ENCODE measurements at places on chromosomes 16 and 17.

- no peak for DNase-seq
These were observed 349.8 kb downstream of the UTP18 start for GRCh38 chr17:51610155-51610554.

- no peak for DNase-seq
These were observed 14.5 kb downstream of the ODAD4 start for GRCh38 chr17:41944943-41945342.

- DNase-seq: no peak
These were observed 76.2 kb upstream of the KSR1 start for GRCh38 chr17:27379888-27380533.

- no peak for DNase-seq
These were observed 9.9 kb downstream of the CMTM2 start for GRCh38 chr16:66588981-66589713.

DNA sequence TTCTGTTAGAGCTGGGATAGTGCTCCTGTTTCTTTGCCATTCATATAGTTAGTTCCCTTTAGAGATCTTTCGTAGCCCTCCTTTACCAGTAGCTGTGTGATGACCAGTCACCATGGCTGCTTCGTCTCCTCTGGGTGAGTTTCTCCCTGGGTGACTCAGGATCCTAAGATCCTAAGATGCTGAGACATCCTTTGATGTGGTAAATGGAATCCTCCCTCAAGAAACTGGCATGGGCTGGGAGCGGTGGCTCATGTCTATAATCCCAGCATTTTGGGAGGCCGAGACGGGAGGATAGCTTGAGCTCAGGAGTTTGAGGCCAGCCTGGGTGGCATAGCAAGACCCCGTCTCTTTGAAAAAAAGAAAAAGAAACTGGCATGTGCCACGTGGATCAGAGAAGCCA is 5.9 kb downstream of the PHAF1 start:
- DNase-seq: peak; percentile 51

DNA sequence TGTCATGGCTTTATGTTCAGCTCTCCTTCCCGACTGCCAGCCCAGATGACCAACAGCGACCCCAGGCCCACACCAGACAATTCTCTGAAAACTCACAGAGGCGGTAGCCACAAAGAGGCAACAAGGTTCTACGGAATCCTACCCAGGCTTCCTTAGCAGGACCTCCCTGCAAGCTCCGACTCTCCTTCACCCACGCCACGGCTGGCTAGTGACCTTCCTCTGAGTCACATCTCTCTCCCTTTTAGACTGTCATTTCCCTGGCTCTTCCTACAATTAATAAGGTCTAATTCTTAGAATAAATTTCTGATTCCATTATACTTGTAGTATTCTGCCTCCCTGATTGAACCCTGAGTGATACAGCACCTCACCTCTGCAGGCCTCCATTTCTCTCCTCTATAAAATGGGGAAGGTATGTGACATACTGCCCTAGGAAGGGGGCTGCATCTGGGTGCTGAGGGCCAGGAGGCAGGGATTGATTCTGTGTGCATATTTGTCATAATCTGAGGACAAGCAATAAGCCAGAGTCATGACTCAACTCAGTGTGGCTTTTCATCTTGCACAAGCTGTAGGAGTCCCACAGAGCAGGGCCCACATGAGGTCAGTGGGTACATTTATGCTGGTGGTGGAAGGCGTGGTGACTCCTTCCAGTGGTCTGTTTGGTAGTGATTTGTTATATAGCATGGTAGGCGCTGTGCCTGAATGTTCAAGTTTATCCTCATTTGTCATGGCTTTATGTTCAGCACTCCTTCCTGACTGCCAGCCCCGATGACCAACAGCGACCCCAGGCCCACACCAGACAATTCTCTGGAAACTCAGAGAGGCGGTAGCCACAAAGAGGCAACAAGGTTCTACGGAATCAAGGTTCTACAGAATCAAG is 46.2 kb downstream of the SMPD3 start:
- DNase-seq: peak; percentile 18

GRCh38 chr17:78896091-78896833 is 6.7 kb downstream of the CEP295NL start:
- DNase-seq: no peak

DNA sequence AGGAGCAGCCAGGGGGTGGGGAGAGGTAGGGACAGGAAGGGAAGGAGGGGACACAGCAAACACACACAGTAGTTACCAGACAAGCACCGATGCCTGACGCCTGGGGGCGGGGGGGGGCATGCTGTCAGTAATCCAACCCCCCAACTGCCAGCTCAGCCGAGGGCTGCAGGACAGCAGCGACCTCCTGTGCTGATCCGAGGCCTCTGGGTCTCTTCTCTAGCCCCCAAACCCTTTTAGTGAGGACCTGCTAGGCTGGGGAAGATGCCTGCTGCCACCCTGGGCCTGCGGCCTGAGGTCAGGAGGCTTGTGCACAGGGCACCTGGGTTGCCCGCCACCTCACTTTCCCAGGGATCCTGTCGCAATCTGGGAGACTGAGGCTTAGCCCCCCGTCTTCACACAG is 11.6 kb downstream of the FLOT2 start:
- no peak for DNase-seq

DNA sequence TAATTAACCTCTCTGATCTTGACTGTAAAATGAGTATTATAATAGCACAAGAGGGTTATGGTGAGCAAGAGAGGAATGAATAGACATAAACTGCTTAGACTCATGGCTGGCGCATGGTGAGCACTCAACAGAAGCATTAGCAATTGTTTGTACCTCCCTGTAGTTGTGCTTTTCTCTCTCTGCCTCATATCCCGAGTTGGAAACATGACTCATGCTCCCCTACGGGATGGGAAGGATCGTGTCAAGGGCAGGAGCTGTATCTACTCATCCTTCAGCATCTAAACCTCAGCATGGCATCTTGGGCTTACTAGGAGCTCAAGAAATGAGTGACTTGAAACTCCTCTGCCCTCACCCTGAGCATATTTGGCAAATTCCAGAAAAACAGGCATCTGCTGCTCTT is 299.6 kb downstream of the MAP2K4 start:
- DNase-seq: no peak

DNA sequence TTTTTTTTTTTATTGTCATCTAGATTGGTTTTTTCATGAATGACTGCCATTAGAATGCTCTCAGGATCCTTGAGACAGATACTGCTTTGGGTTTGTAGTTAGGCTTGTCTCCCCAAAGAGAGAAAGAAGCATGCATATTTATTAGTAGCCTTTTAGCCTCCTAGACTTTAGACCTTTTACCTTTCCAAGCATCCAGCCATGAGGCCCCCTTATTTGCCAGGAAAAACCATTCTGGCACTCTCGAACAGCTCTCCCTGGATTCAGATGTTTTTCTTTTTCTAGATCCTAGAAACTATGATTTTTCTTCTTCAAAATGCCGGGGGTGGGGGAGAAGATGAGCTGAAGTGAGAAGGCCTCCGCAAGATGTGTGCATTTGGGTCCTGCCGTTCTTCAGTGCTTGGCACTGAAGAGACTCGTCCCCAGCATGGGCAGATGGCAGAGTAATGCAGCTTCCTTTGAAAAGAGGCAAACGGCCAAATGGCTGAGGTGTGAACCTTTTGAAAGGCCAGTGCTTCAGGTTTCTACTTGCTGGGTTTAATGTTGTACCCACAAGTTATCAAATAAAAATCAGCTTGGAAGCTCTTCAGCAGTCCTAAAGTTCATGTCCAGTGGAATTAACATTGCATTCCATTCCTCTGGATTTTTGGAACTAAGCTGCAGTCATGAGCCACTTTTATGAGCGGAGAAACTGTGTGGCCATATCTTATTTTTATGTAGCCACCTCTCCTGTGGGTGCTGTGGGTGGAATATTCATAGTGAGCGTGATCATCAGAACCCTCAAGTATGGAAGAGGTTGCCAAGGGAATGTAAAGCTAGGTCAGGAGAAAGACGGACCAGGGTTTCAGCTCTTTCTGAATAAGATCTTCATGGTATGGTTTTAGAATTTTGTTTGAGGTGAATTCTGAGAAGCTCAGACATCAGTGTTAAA is 7.2 kb downstream of the SOCS7 start:
- no peak for DNase-seq

DNA sequence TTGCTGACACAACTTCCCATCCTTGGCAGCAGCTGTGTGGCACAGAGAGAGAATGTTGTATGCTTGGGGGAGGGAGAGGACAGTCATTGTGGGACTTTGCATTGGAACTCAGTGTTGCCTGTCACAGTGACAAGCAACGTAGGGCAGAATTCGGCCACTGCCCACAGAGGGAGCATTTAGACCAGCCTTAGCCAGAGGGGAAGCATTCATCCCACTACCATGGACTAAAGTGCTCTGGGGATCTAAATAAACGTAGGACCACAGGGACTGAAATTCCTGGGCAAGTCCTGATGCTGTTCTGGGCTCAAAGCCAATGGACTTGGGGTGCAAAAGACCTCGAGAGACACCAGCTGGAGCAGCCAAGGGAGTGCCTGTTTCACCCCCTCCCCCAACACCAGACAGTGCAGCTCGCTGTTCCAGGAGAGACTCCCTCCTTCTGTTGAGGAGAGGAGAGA is 44.9 kb downstream of the ABCA8 start:
- no peak for DNase-seq

GRCh38 chr17:67689534-67690177 is 28.1 kb upstream of the NOL11 start:
- peak; percentile 37 for DNase-seq

DNA sequence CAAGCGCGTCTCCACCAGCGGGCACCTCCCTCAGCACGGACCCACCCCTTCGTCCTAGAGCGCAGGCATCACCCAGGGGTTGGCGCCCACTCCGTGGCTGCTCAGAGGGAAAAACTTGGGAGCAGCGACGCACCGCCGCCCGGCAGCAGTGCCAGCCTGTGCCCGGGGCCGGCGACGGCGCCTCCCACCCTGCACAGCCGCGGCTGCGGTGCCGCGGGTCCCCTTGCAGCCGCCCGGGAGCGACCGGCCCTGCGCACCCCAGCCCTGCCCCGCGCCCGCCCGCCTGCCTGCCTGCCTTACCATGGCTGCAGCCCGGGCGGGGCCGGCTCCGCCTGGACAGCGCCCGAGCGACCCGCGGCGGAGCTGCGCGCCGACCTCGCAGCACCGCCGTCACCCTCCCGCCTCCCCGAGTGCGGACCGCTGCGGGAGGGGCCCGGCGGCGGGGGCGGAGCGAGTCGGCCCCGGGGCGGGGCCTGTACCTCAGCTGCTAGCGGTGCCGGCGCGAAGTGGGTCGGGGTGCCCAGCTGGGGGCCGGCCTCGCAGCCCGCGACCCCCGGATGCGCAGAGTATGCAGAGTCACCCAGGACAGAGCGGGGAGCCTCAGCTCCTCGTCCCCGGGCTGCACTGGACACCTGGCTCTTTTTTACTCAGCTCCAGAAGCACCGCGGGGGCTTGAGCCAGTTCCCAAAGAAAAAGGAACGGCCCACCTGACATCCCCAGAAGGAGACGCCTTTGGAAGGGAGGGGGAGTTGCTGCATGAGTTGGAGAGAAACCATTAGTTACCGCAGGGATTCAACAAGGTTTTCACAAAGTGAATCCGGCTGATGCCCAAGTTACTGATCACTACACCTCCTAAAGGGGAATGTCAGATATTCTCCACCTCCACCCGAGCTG is 17.5 kb upstream of the MTMR4 start:
- no peak for DNase-seq

DNA sequence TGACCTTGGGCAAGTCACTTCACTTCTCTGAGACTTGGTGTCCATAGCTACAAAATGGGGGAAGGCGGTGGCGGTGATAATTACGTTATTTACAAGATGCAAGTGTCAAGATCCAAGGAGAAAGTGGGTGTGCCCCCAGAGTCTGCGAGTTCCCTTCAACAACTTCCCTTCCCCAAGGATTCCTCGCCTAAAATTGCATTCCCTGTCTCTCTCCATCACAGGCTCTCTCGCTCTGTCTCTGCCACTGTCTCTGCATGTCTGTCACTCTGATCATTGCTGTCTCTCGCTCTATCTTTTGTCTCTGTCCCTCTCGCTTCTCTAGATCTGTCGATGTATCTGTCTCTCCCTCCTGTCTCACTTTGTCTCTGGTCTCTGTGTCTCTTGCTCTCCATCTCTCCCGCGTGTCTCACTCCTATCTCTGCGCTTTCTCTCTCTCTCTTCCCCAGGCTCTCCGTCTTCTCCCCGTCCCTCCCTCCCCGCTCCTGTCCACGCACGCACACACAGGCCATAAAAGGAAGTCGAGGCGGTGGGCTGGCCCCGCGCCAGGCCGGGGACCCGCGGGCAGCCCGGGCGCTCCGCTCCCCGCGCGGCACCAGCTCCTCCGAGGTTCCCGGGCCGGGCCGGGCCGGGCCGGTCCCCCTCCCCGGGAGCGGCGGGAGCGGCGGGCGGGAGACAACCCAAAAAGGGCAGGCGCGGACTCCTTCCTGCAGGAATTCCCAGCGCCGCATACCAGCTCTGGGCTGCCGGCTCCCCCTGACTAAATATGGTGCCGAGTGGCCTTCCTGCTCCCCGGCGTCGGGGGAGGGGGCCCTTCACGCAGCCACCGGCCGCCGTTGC is 1.1 kb upstream of the MYH11 start:
- DNase-seq: peak; percentile 27

GRCh38 chr17:44914698-44915271 is 515 bp downstream of the GFAP start:
- no peak for DNase-seq

DNA sequence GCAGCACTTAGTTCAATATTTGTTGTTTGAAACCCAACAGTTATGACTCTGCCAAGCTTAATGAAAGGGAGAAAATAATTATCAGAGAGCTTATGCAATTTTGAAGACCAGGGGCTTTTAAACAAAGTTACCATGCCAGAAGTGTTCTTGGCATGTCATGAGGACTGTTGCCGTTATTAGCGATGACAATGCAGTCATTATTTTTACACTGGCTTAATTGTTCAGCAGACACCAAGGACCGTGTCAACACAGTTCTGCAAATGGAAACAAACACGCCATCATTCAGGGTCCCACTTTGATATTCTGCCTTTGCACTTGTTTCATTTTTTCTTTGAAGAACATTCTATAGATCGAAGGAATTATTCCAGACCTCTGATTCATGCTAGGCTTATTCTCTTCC is 518.5 kb downstream of the CDH13 start:
- no peak for DNase-seq

DNA sequence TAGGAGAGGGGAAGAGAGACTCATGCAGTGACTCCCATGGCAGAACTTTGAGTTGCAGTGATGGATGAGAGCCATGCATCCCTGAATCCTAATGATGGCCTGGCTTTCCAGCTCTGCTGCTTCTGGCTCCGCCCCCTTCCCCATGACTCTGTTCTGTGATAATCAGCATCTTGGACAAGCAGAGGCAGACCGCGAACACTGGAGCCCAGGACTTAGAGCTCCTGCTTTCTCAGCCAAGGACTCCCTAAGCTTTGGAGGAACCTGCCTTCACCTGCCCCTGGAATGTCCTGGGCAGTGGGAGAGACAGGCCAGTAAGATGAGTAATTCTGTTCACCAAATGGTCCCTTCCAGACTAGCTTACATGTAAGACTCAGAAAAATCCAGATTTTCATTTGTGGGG is 12.5 kb downstream of the CCDC92B start:
- no peak for DNase-seq

GRCh38 chr17:81069135-81069645 is 34.2 kb downstream of the BAIAP2 start:
- no peak for DNase-seq

- DNase-seq: peak; percentile 29
These were observed 172.4 kb downstream of the PMP22 start for GRCh38 chr17:15092762-15093161.

All from fibroblast of skin of left quadriceps (primary cell).